Right lung (tissue), 10 donors: ENCODE measurements at places on chromosomes 1 and 21. TPM values are rescaled to one million over a fixed set of nuclear protein-coding genes. Genes with fewer than 3 reads are reported as not detected.

- no peak for DNase-seq
Observed at GRCh38 chr1:9555942-9556341, 16.7 kb downstream of the SLC25A33 start.

DNA sequence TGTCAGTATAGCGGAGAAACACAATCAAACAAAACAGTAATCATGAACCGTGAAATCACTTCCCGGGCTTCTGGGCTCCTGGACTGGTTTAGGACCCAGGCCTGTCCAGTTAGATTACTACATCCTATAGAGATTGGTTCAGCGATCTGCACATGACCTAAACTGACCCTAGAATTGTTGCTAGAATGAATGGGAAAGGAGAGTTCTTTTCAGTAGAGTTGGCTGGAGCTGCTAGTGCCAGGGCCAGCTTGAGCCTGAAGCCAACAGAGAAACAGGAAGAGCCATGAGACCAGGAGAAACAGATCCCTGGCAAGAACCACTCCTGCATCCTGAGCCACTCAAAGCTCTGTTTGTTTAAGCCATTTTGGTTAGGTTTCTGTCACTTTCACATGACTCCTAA is 474.3 kb upstream of the C1orf87 start:
- DNase-seq = no peak

DNA sequence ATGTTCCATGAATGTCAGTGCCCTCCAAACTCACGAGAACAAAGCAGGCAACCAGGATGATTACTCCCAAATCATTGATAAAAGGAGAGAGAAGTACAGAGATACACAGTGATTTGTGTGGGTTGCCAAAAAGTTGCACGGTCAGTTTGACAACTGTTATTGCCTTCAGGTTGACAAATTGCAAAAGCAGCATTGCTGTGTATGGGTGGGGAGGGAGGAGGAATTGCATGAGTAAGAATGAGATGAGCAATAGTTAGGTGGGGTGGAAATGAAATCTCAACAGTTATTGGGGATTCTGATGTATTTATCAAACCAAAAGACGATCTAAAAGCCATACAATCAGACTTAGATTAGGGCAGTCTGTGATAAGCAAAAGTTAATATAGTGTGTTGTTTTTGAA is 93.7 kb downstream of the NTMT2 start:
- no peak for DNase-seq

DNA sequence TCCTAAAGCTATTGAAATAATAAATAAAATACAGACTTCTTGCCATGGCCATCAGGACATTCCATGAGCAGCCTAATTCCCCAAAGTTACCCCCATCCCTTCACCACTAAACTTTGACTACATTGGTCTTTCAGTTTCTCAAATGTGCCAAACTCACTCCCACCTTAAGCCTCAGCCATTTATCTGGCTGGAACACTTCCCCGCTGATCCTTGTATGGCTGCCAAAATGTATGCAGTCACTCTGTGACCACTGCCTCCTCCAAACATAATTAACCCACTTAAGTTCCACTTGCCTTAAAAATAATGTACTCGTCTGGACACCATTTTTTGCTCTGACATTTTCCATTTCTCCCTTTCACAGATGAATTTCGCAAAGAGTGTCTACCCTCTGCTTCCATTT is 407.4 kb downstream of the NTNG1 start:
- DNase-seq = no peak

DNA sequence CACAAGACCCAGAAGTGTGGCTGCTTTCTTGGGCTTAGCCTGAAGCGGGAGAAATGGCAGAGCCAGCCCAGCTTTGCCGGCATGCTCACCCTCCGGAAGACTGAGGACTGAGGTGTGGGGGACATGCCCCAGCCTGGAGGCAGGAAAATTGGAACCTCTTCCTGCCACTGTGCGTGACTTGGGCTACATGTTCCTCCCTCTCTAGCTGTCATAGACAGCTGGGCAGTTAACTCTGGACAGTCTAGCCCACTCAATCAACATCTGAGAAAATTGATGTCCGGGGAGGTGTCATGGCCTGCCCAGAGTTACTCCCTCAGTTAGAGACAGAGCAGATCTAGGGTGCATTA is 59.7 kb downstream of the UBE2T start:
- DNase-seq = peak; percentile 81

DNA sequence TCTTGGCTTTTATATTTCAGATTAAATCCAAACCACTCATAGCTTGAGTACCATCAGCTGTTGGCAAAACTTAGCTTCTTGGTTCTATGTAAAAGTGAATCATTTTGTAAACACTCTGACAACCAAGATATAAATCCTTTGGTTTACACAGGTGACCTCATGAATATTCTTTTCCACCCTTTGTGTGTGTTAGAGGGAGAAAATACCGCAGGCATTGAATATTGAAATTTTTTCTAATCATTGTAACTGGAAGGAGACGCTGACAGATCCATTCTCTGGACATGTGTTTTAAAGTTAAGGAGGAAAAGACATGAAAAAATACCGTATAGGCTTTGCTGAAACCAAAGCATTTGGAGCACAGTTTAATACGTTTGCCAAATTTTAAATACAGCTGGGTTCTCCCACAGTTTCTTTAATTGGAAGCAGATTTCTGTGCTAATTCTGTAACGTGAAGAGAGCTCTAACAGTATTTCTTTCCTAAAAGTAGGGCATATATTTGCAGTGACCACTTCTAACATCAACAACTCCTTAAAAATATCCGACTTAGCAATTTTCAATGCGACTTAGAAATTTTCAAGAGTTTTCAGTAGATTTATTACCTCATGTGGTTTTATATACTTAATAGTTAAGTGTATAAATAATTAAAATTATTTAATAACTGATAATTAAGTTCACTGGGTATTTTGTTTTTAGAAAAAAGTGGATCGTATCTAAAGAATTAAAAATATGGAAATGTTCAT is 388.2 kb downstream of the USP25 start:
- no peak for DNase-seq

DNA sequence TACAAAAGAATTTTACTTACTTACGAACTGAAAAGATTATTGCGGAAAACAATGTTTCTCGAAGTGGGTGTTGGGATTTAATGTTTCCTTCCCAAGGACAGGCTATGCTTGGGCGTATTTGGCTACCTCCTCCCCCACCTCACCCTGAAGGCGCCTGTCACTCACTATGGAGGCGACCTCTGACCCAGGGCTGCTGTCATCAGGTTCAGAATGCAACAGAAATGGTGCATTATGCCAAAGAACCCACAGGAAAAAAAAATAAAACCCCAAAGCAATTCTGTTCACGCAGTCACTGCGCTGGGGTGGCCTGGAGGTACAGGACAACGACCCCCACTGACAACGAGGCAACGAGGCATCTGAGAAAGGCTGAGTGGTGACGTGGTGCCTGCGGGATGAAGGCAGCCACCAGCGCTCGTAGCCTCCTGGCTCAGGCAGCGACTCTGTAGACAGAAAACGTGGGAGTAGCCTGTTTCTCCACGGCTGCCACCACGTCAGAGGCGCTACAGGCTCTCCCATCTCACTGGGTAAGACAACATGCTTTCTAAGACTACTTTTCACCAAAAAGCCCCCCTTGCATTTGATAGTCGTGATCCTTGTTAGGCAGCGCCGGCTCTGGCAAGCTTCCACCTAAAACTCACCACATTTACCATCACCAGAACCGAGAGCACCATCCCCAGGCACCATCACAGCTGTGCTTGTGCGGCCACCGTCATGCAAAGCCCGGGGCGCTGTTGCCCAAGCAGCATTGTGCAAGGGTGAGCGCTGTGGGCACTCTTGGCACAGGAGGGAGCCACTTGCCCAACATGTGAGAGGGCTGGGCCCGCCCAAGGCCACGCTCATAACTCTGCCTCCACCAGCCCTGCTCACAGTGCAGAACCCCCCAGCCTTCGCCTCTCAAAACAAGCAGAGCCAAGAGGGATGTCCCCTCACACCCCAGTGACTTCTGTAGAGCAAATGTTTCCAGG is 14.3 kb downstream of the NADK start:
- DNase-seq = no peak

DNA sequence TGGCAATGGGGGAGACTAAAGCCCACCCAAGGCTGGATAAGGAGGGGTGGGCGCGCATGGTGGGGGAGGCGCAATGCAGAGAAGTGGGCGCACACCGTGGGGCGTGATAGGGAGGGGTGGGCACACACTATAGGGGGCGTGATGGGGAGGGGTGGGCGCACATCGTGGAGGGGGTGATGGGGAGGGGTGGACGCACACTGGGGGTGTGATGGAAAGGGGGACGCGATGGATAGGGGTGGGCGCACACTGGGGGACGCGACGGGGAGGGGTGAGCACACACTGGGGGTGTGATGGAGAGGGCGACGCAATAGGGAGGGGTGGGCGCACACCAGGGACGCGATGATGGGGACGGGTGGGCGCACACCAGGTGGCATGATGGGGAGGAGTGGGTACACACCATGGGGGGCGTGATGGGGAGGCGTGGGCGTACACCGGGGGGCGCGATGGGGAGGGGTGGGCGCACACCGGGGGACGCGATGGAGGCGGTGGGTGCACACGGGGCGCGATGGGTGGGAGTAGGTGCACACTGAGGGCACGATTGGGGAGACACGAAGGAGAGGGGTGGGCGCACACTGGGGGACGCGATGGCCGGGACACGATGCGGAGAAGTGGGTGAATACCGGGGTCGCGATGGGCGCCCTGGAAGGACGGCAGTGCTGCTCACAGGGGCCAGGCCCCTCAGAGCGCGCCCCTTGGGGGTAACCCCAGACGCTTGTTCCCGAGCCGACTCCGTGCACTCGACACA is 929 bp downstream of the SUMO3 start:
- DNase-seq = no peak

DNA sequence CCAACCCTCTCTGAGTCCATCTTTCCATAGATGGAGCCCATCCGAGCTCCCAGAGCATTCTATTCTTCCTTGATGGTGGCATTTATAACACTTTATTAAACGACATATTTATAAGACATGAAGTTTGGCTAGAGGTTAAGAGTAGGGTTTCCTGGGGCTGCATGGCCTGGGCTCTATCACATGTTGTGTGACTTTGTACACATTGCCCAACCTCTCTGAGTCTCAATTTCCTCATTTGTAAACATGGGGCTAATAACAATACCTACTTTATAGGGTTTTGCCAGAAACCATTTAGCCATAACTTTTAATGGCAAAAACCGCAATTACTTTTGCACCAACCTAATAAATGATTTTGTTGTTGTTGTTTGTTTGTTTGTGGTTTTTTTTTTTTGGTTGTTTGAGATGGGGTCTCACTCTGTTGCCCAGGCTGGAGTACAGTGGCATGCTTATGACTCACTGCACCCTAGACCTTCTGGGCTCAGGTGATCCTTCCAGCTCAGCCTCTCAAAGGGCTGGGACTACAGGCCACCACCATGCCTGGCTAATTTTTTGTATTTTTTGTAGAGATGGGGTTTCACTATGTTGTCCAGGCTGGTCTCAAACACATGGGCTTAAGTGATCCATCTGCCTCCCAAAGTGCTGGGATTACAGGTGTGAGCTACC is 13.9 kb upstream of the ASAP3 start:
- no peak for DNase-seq

- no peak for DNase-seq
Observed at GRCh38 chr1:111370871-111371270, 56.7 kb downstream of the OVGP1 start.

DNA sequence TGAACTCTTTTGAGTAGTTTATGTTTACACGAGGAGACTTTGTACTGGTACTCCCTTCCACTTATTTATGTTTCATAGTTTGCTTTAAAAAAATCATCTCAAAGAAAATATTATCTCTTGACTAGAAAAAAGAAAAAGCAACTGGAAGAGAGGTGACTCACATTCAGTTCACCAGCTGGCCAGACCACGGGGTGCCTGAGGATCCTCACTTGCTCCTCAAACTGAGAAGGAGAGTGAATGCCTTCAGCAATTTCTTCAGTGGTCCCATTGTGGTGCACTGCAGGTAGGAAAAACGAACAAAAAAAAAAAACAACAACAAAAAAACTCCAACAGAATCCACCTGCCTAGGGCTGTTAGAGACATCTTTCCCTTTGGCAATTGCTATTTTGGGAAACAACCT is 102.9 kb downstream of the PTPRC start:
- no peak for DNase-seq

DNA sequence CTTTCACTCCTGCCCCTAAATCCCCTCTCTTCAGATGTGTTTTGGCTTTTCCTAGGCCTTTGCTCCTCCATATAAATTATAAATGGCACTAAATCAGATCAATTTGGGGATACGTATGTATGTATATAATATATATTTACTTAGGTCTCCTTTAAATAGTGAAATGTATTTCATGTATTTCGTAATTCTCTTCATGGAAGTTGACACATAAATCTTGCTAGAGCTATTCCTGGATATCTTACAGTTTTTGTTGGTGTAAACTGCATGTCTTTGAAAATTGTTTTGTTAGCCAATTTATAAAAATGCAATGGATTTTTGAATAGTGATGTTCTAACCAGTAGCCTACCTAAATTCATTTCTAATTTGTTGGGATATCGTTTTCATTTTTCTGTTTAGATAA is 9.0 kb downstream of the RPF1 start:
- DNase-seq = no peak

DNA sequence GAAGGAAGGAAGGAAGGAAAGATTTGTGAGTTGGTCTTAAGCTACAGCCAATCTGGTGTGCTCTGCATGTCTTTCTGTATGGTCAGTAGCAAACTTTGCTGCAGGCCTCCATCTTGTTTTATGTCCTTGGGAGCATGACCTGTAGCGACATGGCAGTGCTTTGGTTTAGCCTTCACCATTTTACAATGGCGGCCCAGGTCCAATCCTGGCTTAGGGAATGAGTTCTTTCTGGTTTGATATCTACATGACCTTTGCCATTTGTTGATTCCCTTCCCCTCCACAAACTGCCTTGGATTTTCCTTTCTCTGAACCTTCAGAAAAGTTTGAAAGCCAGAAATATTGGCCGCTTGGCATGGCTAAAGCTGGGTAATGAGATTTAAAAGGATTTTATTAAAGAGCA is 30.5 kb upstream of the TSPEAR start:
- no peak for DNase-seq

DNA sequence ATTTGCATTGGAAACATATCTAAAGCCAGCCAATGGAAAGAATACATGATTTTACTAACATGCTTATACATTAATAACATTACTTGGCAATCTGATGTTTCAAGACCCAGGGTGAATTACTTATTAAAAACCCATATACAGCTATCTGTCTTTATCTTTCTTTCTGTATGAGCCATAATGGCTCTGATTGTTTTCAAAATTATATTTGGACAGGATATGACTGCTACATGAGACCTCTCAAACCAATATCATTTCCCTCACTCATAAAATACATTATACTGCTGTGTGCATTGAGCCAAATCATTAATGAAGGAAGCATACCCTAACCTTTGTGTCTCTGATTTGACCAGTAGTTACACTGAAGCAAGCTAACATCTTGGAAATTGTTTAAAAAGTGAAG is 205.9 kb upstream of the DPYD start:
- no peak for DNase-seq

DNA sequence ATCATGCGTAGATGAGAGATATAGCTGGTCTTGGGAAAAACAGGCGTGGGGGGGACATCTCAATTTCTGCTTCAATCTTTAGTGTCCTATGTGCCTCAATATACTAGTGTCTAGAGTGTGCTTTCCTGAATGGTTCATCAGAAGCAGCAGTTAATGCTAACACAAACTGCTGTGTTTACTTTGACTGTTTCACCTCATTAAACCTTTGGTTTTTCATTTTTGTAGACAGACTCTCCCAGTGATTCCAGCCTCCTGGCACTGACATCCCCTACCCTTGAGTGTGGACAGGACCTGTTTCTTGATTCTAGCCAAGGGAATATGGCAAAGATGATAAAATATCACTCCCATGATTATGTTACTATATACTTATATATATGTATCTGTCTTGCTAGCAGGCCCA is 37.6 kb downstream of the ZYG11A start:
- DNase-seq = no peak

Gene UBE2U
- not detected for polyA plus RNA-seq

Gene TCEANC2
- polyA plus RNA-seq = 12.9 TPM

Gene NR1I3
- polyA plus RNA-seq = 0.96 TPM

Gene DMRTA2
- not detected for polyA plus RNA-seq
